ENCODE measurements at places on chromosomes 4 and X.

DNA sequence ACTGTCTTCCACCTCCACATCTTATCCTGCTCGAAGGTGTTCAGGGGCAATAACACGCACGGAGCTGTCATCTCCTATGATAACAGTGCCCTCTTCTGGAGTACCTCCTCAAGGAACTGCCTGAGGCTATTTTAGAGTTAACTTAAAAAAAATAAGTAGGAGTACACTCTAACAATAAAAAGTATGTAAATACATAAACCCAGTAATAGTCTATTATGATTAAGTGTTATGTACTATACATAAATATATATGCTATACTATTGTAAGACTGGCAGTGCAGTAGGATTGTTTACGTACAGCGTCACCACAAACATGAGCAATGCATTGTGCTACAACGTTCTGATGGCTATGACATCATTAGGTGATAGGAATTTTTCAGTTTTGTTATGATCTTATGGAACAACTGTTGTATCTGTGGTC is 34.5 kb upstream of the TLR2 start:
- no peak for DNase-seq

GRCh38 chrX:16807548-16807947 is 21.3 kb downstream of the TXLNG start:
- no peak for DNase-seq

DNA sequence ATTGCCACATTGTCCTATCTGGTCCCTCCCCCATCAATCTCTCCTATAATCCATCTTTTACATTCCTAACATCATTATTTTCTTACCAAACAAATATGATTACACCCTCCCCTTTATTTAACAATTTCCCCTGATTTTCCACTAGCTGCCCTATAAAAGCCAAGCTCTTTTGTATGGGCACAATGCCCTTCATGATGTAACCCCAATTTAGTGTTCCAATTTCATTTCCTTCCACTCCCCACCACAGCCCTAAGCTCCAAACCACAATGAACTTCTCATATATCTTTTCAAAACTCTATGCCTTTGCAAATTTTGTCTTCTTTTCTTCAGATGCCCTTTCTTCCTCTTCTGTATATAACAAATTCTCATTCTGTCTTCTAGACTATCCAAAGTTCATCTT is 39.5 kb upstream of the PTPN13 start:
- no peak for DNase-seq

GRCh38 chrX:113422323-113422722 is 581.7 kb upstream of the AMOT start:
- DNase-seq, result no peak

- no peak for DNase-seq
Measured at GRCh38 chr4:39808231-39808749, 110.4 kb downstream of the UBE2K start.

GRCh38 chr4:137601934-137602333 is 69.6 kb upstream of the PCDH18 start:
- no peak for DNase-seq

GRCh38 chrX:47138171-47138570 is 6.3 kb downstream of the NDUFB11 start:
- no peak for DNase-seq

GRCh38 chrX:76477353-76477752 is 49.8 kb downstream of the MAGEE1 start:
- DNase-seq, result no peak

DNA sequence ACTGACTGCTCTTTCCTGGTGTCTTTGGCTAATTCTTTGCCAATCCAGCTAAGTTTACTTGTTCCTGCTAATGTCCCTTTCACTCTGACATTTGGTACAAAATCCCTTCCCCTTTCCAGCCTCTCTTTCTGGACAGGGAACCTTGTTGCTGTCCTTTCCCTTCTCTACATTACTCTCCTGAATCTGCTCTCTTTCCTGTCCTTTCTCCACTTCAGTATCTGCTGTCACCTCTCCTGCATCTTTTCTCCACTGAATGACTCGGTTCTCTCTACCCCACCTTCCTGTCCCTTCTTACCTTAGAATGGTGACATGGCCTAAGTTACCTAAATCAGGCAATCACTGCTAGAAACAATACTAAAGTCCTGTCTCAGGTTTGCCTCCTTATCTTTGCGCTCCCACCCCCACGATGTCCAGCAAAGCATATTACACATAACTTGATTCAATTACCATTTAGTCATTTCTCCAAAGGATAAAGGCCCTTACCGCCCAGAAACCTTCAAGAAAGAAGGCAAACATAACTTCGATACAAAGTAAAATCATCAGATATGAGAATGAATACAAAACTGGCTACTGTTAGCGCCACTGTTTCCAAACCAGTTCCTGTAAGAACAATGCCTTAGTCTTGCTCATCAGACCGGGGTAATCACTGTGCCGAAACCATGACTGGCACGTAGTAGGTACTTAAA is 890 bp downstream of the BOD1L1 start:
- no peak for DNase-seq

- no peak for DNase-seq
Measured at GRCh38 chr4:72313121-72313520, 255.9 kb downstream of the ADAMTS3 start.

- no peak for DNase-seq
Measured at GRCh38 chrX:132486599-132487178, 2.1 kb downstream of the MBNL3 start.

GRCh38 chr4:181018472-181018871 is 1224.7 kb upstream of the TENM3 start:
- no peak for DNase-seq

GRCh38 chr4:38145741-38146140 is 185.5 kb downstream of the PTTG2 start:
- no peak for DNase-seq

DNA sequence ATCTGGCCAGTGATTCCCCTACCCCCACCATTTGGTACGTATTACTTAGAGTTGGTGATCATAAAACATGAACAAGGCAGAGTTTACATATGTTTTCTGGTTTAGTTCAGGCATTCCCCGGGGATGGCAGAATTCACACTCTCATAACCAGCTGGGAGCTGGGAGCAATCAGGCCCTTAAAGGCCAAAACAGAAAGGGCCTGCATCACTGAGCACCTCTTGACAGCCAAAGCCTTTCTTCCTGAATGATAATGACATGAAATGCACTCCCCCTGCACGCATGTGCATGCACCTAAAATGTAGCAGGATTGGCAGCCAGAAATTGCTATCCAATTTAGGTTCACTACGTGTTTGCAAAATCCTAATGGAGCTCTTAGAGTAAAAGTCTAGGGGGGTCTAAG is 235.4 kb downstream of the GPC3 start:
- DNase-seq, result no peak

DNA sequence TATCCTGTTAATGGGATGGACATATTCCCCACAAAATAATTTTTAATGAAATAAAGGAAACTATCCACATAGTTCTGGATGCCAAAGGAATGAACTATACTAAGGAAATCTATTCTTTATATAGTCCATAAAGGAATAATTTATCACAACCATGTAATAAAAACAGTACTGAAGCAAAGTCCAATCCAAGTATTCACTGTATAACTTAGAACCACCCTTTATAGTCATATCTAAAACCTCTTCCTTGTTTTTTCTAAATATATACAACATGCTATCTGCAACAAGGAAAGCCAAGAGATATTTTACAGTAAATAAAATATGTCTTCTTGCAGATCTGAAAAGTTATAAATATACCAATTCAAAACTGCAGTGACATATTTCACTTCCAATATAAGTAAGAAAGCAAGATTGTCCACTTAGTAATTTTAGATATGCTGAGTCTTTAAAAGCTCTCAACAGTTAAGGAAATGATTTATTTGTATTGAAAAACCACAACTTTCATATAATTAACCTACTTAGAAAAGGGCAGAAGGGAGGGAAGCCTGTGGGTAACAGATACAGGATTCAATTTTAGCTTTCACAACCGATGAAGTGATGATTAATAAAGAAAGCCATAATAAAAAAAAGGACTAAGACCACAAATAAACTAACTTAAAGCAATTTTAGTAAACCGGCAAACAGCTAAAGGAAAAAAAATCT is 8.0 kb downstream of the NR3C2 start:
- no peak for DNase-seq

DNA sequence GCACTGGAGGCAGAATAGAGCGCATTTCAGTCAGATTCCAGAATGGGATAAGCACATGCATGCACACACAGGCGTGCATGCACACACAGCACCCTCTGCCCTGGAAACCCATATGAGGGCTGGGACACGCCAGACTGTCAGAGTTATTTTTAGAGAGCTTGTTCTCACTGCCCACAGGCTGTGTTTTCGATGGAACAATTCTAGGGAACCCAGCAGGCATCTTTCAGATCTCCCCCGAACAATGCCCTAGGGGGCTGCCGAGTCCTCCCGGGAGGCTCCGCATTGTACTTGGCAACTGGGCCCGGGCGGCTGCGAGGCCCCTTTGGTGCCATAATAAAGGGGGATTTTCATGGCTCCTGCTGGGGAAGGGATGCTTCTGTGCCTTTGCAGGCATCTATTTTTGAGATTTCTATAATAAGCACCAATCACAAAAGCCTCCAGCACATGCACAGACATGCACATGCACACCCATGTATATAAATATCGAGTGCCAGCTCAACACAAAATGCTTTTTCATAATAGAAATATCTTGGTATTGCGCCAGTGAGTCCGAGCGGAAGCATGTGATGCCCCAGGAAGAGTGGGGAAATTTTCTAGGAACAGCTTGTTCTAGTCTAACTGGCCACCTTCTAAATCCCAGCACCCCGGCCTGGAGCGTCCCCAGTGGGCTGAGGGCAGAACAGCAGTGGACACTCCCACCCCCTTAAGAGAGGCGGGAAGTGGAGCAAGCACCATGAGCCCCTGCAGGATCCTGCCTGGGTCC is 88.5 kb downstream of the PHKA2 start:
- DNase-seq, result no peak

DNA sequence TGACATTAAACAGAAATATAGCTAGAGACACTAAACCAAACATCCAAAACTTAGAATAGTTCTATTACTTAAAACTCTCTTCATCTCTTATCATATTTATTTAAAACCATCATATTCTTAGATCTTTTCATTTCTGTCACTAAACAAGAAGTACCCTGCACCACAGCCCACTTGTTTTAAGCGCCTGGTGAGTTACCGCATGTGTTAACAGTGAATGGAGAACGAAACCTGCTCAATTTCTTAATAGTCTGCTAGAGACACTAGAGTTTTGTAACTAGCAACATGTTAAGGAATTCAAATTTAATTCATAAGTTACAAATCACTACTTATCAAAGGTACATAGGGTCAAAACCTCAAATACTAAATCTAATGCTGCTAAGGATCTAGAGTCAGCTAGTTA is 111.5 kb downstream of the FBXW7 start:
- no peak for DNase-seq

DNA sequence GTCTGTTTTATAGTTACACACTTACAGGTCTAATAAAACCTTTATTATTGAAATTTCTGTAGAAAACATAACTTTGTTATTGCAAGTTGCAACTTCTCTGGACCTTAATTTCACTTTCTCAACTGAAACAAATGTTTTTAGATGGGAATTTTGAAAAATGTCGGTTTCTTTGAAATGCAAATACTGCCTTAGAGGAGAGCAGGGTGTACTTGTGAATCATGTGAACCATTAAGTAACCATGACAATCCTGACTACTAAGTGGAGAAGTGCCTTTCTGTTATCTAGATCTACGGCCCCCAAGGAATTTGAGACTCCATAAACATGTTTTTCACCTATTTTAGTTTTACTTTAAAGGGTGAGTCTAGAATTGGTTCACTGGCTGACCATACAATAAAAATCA is 8.5 kb upstream of the ARMCX2 start:
- no peak for DNase-seq

DNA sequence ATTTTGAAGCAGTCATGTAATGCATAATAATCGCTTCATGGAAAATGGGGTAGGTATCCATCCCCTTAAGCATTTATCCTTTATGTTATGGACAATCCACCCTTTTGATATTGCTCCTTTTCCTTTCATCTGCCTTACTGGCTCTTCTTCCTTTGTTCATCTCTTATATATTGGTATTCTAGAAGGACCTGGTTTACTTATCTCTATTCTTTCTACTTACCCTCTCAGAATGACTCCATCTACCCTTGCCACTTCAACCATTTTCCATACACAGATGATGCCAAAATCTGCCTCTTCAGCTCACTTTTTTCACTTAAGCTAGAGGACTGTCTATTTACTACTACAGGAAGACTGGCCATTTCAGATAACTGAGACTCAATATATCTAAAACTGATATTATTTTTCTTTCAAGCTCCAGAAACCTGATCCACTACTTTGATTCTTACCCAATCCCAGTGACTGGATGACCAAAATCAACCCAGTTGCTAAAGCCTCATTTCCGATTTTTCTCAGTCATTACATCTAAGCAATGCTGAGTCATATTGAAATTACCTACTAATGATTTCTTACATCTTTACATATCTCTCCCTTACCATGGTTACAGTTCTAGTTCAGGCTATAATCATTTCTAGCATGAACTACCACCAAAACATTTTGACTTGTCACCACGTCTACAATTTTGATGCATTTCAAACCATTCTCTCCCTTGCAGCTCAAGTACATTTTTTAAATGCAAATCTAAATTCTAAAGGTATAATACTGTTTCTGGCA is 93.7 kb downstream of the FAAH2 start:
- DNase-seq, result no peak

GRCh38 chr4:111982089-111982488 is 163.2 kb upstream of the FAM241A start:
- no peak for DNase-seq

DNA sequence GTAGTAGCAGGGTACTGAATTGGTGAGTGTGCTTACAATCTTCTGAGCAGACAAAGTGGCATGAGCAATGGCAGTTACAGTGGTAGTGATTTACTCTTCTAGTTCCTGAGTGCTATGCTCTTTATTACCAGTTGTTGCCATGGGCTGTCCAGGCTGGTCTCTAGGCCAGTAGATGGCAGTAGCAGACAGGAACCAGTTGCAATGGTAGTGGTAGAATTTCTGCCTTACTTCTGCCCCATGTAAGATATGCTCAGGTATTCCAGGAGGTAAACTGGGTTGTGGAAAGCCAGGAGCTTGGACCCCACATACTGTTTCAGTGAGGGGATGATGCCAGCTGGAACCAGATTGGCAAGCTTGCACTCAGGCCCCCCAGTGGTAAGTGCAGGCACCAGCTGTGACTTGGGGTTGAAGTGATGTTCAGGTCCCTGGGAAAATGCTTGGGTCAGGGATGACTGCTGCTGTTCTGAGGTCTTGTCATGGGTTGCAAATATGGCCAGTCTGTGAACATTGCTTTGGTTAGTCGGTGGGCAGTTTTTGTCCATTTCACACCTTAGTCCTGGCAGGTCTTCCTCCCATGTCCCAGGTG is 63.0 kb upstream of the ZXDB start:
- no peak for DNase-seq

- DNase-seq, result no peak
Measured at GRCh38 chr4:128168701-128169100, 107.6 kb downstream of the LARP1B start.

GRCh38 chrX:19709812-19710518 is 177.4 kb downstream of the SH3KBP1 start:
- no peak for DNase-seq

Measured in stimulated activated CD4-positive, alpha-beta T cell treated with anti-CD3 and anti-CD28 coated beads, TNF-alpha, amount 100 ng/mL, for 24 hours (primary cell).